ENCODE measurements at places on chromosomes 3 and 15.

GRCh38 chr15:80180468-80180867 lies 27.7 kb downstream of the FAH start:
- no peak for DNase-seq

GRCh38 chr15:58016581-58017175 lies 48.8 kb downstream of the ALDH1A2 start:
- DNase-seq, result no peak

DNA sequence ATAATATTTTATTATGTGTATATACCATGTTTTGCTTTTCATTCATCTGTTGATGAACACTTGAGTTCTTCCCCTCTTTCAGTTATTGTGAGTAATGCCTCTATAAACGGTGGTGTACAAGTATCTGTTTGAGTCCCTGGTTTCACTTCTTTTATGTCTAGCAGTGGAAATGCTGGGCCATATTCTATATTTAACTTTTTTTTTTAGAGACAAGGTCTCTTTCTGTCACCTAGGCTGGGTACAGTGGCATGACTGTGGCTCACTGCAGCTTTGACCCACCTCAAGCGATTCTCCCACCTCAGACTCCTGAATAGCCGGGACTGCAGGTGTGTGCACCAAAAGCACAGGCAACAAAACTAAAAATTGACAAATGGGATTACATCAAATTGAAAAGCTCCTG lies 19.9 kb downstream of the GOLM2 start:
- no peak for DNase-seq

DNA sequence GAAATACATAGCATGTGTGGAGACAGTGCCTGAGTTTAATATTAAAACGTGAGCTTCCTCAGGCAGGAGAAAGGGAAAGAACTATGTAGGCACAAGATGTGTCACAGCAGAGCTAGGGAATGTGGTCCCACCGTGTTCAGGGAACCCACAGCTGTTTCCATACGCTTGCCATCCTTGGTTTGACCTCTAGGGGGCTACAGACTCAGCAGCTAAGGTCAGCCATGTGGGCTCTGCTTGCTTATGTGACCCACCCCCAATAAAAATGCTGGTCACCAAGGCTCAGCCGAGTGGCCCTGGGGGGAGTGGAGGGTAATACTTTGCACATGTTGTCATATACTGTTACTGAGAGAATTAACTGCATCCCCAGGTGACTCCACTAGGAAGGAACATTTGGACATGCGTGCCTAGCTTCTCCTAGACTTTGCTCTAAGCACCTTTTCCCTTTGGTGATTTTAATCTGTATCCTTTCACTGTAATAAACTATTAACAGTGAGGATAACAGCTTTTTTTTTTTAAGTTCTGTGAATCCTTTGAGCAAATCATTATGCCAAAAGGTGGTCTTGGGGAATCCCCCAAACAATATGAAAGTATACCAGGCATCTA lies 3.3 kb downstream of the TUBGCP5 start:
- no peak for DNase-seq

GRCh38 chr3:190224863-190225692 lies 97.2 kb downstream of the CLDN1 start:
- DNase-seq, result no peak

DNA sequence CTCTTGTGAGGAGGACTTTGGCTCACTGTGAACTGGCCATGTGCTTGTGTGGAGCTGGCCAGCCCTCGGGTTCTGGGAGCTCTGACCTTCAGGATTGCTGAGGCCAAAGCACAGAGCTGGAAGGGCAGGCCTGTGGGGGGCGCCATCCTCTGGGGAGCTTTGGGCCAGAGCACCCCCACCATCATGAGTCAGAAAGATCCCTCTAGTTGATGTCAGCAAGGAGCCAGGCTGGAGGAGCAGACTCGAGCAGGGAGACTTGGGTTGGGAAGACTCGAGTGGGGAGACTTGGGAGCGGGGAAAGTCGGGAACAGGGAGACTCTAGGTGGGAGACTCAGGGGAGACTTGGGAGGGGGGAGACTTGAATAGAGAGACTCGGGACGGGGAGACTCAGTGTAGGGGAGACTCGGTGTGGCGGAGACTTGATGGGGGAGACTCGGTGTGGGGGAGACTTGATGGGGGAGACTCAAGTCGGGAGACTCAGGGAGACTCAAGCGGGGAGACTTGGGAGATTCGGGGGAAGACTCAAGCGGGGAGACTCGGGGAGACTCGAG lies 37.7 kb upstream of the PLXNA1 start:
- DNase-seq, result no peak

GRCh38 chr15:62390791-62391640 lies 225.9 kb upstream of the C2CD4B start:
- peak; percentile 50 for DNase-seq

GRCh38 chr3:52350981-52351761 lies 35.1 kb downstream of the DNAH1 start:
- peak; percentile 6 for DNase-seq

Data from psoas muscle (tissue), 8 donors.